ENCODE measurements at places on chromosomes 13 and 19. TPM values are rescaled to one million over a fixed set of nuclear protein-coding genes. Genes with fewer than 3 reads are reported as not detected.

GRCh38 chr19:33473653-33474305 lies 47.8 kb downstream of the PEPD start:
- no peak for DNase-seq

DNA sequence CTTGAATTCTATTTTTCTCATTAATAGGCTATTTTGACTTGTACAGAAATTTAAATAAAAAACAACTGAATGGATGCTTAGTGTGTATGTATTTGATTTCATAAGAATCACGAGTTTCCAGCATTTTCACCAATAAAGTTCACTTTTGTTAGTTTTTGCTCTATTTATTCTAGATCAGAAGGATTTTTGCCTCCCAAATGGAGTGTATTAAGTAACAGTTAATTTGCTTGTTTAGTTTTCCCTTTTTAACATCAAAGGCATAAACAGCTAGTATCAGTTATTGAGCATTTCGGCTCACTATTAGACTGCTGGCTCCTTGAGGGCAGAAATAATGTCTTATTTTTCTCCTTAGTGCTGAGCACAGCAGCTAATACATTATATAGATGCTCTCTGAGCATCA lies 414.1 kb downstream of the FGF9 start:
- DNase-seq, result no peak

Gene VSTM2B
- total RNA-seq, result not detected

DNA sequence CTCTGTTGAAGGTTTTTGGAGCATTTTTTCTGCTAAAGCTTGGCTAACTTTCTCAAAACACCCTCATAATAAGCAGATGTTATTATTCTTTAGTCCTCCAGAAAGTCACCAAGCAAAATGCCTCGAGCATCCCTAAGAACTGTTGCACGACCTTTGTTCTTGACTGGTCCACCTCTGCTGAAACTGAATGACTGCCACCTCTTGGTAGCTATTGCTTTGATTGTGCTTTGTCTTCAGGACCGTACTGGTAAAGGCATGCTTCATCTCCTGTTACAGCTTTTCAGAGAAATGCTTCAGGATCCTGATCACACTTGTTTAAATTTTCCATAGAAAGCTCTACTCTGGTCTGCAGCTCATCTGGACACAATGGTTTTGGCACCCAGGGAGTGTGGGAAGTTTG lies 254.8 kb downstream of the DCT start:
- no peak for DNase-seq

Gene ZNF628
- total RNA-seq, result 8.9 TPM

DNA sequence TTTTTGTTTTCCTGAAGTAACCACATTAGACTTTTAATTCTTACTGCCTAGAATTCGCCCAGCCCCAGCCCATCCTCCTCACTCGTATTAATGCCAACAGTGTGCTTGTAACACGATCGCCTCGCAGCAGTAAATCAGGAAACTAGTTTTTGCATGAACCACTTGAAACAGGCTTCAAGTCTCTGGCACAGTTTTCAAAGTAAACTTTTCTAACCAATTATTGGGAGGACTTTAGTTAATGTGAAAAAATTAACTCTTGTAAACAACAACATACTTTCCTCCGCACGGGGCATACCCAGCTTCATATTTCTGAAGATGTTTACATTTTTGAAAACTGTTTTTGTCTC lies 39.2 kb downstream of the TNFRSF19 start:
- DNase-seq, result peak; percentile 23

DNA sequence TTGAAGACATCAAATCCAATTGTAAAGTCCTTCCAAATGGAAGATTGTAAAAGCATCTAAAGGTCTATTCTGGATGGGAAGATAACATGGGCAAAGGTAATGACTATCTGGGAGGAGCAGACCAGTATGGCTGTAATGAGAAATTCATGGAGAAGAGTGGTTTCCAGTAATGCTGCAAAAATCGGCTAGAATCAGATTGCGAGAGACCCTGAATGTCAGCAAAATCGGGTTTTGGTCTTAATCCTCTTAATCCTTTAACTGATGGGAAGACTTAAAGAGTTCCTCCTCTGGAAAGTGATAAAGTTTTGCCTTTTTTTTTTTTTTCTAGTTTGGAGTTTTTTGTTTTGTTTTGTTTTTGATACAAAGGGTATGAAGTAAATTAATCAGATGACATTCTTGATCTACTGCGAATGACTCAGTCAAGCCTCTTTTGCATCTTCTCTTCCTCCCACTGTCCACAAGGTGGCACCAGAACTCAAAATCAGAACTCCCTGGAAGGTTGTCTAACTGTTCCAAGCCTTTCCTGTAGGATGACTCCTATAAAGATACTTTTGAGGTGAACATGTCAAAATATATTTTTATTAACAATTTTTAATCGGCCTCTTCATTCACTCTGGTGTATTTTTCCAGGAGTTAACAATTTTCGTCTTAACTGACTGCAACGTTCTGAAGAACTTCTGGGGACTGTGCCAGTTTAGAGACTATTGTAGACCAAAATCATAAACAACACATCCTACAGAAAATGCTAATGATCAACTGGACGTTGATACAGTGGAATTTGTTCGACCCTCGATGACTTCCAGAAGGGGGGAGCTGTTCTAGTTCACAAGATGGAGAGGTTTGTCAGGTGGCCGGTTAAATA lies 213.3 kb upstream of the MIR17HG start:
- DNase-seq, result peak; percentile 44

Gene ZNF426
- 7.5 TPM for total RNA-seq

DNA sequence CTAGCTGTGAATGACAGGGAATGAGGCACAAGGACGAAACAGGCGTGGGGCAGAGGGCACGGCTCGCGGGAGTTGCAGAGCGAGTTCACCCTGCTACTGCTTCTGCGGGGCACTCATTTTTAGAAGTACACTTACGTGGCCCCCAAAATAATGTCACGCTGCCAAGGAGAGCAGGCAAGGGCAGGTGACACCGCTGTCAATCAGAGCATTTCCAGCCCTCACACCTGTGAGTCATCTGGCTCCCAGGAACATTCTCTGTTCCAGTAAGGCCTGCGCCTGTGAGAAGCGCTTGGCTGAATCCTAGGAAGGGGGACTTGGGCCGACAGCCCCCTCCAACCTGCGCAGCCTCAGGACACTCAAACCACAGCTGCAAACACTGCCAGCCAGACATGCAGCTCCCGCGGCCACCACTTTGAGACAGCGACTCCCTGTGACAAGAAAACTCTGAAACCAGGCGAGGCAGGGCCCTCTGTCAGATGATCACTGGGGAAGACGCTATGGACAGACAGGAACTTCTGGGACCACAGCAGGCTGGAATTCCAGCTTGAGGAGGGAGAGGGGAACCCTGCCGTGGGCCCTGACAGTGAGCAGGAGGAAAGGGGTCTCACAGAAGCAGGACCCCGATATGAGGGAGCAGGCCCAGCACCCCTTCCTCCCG lies 12.7 kb downstream of the DOT1L start:
- no peak for DNase-seq

- DNase-seq, result no peak
These were observed 4.3 kb downstream of the ELL start for GRCh38 chr19:18517606-18518005.

Gene CGB2
- not detected for total RNA-seq

DNA sequence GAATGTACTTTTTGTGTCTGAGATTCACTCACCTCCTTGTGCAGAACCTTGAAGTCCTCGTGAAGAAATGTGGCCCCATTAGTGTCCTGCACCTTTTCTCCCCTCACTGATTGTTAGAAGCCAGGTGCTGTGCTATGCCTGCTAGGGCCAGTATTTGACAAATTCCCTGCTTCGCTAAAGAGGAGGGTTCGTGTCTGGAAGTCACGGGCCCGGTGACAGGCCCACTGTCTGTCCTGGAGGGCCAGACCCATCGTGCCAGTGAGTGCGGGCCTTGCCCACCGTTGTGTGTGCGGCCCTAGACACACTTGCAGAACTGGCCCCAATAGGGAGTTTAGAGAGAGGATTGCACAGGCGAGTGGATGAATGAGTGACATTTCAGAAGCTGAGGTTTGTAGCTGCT lies 36.8 kb upstream of the GAS6 start:
- DNase-seq, result no peak

DNA sequence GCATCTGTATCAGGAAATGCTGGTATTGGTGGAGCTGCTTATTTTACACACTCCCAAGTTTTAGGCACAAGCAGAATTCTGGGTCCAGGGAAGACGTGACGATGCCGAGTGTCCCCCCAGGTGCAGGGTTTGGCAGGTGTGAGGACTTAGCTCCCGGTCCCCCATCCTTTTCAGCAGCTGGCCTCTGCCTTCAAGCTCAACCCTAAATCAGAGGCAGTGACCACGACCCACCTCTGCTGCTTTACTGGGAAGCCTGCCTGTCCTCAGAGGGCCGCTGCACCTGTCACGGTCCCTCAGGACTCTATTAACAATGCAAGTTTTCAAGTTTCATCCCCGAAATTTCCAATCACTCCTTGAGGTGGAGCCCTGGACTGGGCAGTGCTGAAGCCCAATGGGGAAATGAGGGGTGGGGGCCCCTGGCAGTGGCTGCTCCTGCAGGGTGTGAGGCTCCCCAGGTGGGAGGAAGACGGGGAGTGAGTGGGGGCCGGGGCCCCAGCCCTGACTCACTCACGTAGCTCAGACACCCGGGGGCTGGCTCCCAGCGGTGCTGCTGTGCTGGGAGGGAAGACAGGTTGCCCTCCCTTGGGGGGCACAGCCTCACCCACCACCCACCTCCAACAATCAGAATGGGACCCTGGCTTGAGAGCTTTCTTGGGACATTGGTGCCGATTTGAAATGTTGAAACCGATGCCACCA lies 92.6 kb upstream of the MCF2L start:
- no peak for DNase-seq

DNA sequence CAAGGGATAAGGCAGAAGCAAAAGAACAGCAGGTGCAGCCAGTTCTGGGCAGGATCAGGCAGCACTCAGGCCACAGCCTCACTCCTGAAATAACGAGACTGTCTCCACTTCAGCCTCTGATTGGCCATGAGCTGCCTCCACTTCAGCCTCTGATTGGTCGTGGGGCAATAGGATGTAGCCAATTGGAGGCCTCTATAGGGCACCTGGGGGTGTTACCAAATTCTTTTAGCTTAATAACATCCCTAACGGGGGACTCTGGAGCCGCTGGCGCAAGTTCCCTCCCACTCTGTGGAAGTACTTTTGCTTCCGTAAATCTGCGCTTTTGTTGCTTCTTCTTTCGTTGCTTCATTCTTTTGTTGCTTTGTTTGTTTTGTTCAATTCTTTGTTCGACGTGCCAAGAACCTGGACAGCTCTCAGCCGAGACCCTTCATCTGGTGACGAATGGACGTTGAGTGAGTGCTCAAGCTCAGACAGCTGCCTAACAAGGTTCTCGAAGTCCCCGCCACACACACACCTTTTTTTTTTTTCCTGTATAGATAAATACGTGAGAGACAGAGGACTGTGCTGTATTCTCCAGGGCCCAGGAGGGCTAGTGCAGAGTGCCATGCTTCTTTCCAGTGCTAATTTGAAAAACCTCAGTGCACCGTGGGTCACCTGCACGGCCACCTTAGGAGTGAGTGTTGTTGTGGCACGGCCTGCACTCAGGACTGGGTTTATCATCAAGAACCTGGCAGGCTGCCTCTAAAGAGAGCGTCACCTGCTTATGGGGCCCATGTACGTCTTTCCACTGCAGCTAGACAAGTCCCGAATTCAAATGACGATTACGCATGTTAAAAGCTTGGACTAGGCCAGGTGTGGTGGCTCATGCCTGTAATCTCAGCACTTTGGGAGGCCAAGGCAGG lies 32.0 kb upstream of the TUBGCP3 start:
- no peak for DNase-seq

DNA sequence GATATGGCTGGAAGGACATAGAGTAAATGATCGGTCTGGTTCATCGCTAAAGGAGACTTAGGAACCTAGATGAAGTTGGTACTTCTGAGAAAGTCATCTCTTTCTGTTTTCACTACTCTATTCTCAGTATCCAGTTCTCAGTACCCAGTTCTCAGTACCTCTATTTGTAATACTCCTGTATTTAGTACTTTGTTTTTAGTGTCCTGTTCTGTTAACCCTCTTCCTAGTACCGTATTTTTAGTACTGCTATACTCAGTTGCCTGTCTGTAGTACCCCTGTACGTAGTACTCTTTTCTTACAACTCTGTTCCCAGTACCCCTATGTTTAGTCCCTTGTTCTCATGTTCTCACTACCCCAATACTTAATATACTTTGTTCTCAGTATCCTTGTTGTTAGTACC lies 1.2 kb downstream of the RFXAP start:
- no peak for DNase-seq

GRCh38 chr19:29201855-29202254 lies 11.1 kb downstream of the UQCRFS1 start:
- no peak for DNase-seq

DNA sequence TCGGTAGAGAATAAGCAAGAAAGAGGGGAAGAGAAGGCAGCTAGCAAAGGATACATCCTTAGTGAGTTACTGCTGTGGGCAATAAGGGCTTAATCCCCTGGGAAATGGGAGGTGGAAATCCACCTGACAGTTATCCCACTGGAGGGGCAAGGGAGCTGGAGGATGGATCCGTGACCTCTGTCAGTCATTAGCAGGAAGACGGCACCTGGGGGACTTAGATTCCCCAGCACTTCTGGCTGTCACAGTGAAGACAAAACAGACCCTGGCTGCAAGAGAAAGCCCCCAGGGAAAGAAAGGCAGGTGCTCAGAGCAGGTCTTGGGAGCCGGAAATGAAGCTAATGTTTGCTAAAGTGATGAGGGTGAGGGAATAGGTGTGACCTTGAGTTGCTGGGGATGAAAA lies 70.4 kb upstream of the MRI1 start:
- no peak for DNase-seq

DNA sequence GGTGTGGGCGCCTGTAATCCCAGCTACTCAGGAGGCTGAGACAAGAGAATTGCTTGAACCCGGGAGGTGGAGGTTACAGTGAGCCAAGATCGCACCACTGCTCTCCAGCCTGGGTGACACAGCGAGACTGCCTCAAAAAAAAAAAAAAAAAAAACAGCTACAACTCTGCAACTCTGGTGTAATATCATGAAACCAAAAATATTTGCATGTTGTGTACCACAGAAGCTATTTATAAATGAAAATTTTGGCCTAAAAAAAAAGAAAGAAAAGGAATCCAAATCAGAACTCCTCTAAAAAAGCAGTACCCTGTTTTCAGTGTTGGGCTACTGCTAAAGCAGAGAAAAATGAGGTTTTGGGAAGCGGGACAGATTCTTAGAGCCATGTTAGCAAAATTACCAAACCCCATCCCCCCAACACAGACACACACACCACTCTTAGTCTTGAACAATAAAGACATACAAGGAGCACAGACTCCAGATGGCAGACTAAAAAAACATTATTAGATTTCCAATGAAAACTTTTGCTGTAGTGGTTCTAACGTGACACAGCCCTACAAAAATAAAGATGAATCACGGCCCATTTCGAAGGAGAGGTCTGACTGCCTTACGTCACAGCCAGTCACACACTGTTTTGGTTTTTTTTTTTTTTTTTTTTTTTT lies 51.5 kb downstream of the INSR start:
- no peak for DNase-seq
